ENCODE measurements at places on chromosomes 3 and 15.
A peak's percentile ranks its signal among the peaks of the same experiment; 100 is the strongest.

- DNase-seq = no peak
Measured at GRCh38 chr3:134797057-134797740, 2.1 kb downstream of the EPHB1 start.

DNA sequence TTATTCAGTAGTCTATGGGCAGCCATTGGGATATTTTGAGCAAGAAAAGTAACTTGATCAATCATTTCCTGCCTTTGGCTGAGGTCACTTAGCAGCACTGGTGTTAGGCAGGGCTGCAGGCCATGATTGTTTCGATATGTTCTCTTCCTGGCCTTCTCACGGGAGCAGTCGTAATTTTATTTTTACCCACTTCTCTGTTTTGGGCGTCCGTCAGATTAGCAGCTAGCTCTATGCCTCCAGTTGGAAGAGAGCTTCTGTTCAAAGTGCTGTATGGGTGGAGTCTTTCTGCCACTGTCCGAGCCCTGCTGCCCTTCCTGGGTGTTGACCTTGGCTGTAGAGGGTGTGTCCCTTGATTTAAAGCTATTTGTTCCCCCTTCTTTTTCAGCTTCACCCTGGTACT, 123.4 kb upstream of the ROPN1 start:
- DNase-seq = no peak

- no peak for DNase-seq
Measured at GRCh38 chr15:99508852-99509251, 56.9 kb upstream of the MEF2A start.

DNA sequence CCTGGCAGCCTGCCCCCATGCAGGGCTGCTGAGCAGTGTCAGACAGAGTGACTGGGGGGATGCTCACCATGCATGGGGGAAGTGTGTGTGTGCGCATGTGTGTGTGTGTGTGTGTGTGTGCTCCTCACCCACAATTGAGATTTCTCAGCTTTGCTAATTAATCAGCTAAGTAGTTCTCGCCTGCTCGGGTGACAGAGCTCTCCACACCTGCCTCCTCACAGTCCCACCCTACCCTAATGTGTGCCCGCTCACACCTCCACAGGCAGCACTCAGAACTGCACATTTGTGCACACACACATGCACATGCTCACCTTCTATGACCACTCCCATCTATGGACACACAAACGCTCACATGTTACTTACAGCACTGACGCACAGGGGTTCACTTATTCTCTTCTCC, 37.3 kb downstream of the CACNA2D2 start:
- no peak for DNase-seq

DNA sequence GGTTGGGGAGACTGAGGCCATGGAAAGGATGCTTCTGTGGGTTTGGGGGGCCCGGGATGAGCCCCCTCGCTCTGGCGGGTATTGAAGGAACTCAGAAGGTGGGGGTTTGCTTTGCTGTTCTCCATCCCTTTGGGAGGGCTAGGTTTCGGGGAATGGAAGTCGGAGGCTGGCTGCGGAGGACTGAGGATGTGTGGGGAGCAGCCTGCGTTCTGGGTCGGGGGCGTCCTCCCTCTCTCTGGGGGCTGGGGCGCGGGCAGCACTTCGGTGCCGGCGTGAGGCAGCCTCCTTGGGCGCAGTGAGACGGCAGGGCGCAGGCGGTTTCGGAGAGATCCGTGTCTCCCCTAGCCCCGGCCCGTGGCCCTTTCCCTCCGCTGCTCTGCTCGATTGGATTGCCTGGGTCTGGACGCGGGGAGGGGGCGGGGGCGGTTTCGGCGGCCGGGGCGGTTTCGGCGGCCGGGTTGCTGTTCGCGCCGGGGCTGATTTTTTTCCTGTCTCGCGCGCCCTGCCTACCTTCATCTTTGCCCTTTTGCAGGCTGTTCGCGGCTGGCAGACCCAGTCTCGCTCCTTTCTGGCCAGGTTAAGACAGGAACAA, 1.4 kb downstream of the PTPRG start:
- DNase-seq = peak; percentile 47

DNA sequence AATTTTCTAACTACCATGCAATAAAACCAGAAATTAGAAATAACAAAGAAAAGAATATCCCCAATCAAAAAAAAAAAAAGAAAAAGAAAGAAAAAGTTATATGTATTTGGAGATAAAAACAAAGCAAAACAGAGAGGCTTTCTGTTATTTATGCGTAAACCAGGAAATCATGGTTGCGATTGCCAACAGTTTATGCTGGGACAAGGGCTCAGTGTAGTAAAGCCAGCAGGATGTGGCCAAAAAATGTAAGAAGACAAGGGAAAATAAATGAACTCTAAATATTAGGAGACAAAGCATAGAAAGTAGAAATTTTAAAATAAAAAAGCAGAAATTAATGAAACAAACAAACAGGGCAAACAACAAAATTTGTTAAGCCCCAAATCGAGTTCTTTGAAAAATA, 27.2 kb upstream of the GOLGA8J start:
- DNase-seq = no peak

DNA sequence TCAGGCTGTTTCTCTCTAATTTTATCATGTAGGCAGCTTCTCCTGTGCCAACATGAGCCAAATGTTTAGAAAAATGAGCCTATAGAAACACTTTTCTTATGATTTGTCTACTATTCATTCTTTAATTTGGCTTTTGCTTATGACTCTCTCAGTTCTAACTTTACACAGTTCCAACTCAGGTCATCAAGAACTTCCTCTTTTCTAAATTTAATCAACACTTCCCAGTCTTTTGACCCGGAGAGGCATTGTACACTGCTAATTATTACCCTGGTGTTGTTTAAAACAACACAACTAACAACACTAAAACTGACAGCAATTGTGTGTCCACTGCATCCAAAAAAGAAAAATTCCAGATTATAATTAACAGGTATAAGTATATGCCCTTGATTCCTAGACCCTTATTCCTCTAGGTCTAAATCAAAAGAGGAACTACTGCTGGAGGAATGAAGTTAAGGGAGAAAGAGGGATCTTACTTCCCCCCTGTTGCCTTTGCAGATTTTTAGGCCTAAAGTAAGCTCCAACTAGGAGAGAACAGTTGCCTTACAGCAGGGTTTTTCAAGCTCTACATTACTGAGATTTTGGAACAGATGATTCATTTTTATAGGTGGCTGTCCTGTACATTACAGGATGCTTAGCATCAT, 332.2 kb upstream of the GOLIM4 start:
- DNase-seq = no peak

GRCh38 chr15:100695048-100695447, 92.7 kb downstream of the ASB7 start:
- DNase-seq = no peak

- no peak for DNase-seq
Measured at GRCh38 chr15:52233405-52233804, 42.2 kb upstream of the GNB5 start.

GRCh38 chr3:183158551-183159006, 4.0 kb downstream of the LAMP3 start:
- DNase-seq = no peak

DNA sequence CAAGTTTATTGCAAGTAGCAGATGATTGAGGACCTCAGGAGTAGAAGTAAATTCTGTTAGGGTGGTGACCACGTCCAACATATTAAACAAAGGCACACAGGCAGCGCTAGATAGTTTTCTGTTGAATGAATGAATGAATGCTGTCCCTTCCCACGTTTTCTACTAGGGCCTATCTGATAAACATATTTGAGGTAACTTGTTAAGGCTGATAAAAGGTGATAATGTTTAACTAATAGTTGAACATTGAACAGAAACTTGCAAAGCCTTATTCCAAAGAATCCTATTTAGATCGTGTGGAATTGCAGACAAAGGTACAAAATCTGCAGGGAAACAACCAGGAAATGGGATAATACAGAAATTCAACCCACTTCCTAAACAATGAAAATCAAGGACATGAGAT, 559.5 kb upstream of the SEMA6D start:
- no peak for DNase-seq

- peak; percentile 50 for DNase-seq
Measured at GRCh38 chr3:54830658-54831057, 97.2 kb downstream of the LRTM1 start.

DNA sequence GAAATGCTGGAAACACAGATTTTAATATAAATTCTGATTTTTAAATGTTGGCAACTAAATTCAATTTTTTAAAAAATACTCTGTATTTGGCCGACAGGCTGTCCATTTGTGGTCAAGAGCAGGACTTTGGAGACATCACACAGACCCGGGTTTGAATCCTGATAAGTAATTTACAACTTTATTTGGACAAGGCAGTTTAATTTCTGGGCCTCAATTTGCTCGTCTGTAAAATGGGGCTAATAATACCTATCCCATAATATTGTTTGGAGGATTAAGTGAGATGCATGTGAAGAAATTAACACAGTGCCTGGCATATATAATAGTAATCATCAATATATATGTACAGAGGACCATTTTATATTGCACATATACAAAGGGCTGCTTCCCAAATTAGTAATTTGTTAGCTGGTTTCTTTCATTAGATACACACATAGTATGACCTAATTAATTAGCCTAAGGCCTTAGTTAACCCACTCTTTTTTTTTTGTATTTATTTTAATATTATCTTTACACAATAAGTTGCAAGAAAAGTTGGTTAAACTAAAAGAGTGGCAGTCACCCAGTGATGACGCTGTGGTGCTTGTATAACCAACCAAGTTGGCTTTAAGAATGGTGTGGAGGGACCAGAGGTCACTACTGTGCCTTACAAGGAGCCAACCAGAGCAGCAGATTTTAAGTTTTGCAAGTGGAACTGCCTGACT, 665 bp downstream of the PIGB start:
- no peak for DNase-seq

DNA sequence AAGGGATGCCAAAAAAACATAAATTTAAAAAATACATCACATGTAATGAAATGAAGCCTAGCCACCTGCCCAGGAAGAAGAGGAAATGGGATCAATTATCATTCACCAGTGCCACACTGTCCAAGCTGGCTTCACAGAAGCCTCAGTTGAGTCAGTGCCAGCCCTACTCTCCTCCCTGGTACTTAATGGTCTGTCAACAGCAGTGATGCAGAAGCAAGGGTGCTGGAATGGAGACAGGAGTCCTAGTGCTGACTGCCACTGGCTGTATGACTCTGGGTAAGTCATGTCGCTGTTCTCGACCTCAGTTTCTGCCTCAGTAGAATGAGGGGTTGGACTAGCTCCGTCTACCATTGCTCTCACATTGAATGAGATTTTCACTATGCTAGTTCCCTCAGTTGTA, 78.5 kb upstream of the LARS2 start:
- DNase-seq = no peak

- DNase-seq = no peak
Measured at GRCh38 chr3:7309641-7310102, 448.8 kb downstream of the GRM7 start.

- no peak for DNase-seq
Measured at GRCh38 chr3:193996641-193997089, 139.3 kb upstream of the HES1 start.

- DNase-seq = no peak
Measured at GRCh38 chr3:11567516-11568467, 75.9 kb downstream of the VGLL4 start.

- DNase-seq = no peak
Measured at GRCh38 chr3:180973543-180973942, 16.0 kb downstream of the DNAJC19 start.

- no peak for DNase-seq
Measured at GRCh38 chr15:60631620-60632019, 152.7 kb upstream of the ICE2 start.

DNA sequence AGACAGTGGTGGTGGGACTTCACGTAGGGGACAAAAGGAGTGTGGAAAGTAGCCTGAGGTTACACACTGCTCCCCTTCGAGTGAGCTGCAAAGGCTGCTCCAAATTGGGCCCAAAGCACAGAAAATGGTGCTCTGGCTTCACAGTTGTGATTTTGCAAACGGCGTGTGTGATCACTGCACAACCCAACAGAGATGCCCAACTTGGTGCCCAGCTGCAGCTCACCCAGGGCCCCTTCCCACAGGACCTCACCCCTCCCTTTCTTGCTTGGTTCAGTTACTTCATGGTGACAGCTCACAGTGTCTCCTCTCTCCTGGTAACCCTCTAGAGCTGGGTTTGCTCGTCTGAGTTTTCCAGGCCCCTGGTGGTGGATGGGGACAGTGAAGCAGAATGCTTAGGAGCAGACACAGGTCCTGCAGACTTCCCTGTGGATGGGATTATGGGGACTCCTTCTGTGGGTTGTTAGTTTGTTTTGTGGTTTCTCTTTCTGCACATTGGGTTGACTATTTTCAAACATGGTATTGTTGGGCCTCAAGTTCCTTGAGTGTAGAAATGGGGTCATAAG, 98.3 kb downstream of the TOP2B start:
- DNase-seq = peak; percentile 22

GRCh38 chr3:120741837-120742197, 499 bp downstream of the RABL3 start:
- DNase-seq = no peak

GRCh38 chr3:184506561-184506991, 55.0 kb upstream of the EPHB3 start:
- DNase-seq = no peak

DNA sequence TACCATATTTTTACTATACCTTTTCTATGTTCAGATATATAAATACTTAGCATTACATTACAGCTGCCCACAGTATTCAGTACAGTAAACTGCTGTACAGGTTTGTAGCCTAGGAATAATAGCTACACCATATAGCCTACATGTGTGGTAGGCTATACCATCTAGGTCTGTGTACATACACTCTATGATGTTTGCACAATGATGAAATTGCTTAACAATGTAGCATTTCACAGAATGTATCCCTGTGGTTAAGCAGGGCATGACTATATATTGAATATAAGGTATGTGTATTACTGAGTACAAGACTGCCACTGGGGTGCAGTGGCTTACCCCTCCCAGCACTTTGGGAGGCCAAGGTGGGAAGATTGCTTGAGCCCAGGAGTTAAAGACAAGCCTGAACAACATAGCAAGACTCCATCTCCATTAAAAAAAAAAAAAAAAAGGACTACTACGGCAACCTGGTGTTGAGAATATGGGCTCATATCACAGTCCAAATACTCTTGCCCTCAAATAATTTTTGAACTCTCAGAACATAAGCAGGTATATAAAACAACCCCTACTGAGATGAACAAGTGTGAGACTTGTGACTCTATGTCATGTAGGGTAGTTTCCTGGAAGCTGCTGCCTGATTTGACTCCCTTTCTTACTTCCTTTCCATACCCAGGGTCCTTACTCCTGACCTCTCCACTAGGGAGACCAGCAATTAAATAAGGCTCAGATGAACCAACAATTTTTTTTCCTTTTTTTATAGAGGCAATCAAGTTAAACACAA, 4.8 kb downstream of the PPP1R14D start:
- no peak for DNase-seq

DNA sequence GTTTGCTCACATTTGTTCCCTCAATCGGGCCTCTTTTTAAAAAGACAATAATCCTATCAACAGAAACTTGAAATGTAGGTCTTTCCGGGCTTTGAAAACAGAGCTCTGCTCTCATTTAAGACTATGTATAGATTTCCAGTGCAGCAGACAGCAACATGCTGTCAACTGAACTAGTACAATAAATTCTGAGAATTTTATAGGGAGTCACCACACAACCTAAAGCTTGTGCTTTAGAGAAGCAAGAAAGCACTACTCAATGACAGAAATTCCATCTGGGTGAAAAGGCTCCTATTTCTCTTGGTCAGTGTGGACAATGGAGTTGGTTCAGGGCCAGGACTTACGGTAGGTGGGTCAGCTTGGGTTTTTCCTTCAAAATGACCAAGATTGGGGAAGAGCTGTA, 583.5 kb downstream of the ROBO1 start:
- no peak for DNase-seq

- DNase-seq = no peak
Measured at GRCh38 chr3:40653001-40653400, 128.2 kb downstream of the ZNF621 start.

Data from HEK293T (cell line).